ENCODE measurements at places on chromosomes 5 and 9. TPM values are rescaled to one million over a fixed set of nuclear protein-coding genes. Genes with fewer than 3 reads are reported as not detected.

SRP19 gene
- total RNA-seq = 32.3 TPM

- H3K36me3 ChIP-seq = no peaks in the 10 kb centered on the region
- H3K4me3 ChIP-seq = no peak overlapping the region
- H3K27me3 ChIP-seq = no peaks in the 10 kb centered on the region
- H3K4me1 ChIP-seq = no peaks in the 10 kb centered on the region
- DNase-seq = no peak
Observed at GRCh38 chr5:37737326-37738056, 102.3 kb downstream of the GDNF start.

ORM2 gene
- total RNA-seq = not detected

- peaks cover 5% of the 10 kb centered on the region for H3K27me3 ChIP-seq
- no peak overlapping the region for H3K4me3 ChIP-seq
- H3K27ac ChIP-seq = no peak overlapping the region
- H3K4me1 ChIP-seq = no peaks in the 10 kb centered on the region
- no peak for DNase-seq
Observed at GRCh38 chr5:38342261-38342660, 83.9 kb downstream of the EGFLAM start.

- no peak overlapping the region for H3K4me3 ChIP-seq
- no peaks in the 10 kb centered on the region for H3K27me3 ChIP-seq
- no peaks in the 10 kb centered on the region for H3K36me3 ChIP-seq
- no peak overlapping the region for H3K27ac ChIP-seq
- no peak for DNase-seq
Observed at GRCh38 chr5:5126444-5126843, 13.7 kb upstream of the ADAMTS16 start.

DNA sequence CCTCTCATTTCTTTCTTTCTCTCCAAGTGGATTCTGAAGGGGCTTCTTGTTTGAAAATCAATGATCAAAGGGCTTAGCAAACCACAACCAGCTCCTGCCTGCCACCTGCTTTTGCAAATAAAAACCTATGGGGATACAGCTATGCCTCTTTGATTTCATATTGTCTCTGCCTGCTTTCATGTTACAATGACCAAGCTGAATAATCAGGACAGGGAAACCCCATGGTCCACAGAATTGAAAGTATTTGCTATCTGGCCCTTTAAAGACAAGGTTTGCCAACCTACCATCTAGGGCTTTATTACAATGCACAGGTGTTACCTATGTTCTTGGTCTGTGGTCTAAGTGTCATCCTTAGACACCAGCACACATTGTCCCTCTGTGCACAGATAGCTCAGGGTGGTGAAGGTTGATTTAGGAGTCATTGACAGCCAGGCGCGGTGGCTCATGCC lies 28.8 kb upstream of the PLIN2 start:
- H3K4me1 ChIP-seq = peaks cover 8% of the 10 kb centered on the region
- H3K27me3 ChIP-seq = no peaks in the 10 kb centered on the region
- H3K27ac ChIP-seq = no peak overlapping the region
- H3K4me3 ChIP-seq = no peak overlapping the region
- no peaks in the 10 kb centered on the region for H3K36me3 ChIP-seq

NMUR2 gene
- total RNA-seq = not detected

DNA sequence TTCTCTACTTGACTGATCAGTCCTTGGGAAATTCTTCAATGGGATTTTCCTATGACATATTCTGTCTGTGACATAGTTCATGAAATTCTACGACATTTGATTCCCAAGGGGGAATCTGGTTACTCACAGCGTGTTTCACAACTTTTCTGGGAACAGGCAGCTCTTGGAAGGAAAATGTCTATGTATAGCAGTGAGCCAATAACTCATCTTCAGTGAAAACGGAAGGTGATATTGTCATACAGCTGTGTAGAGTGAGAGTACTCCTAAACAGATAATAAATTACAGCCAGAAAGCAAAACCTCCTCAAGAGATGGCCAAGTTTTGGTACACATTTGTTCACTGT lies 91.4 kb downstream of the C9orf152 start:
- peaks cover 39% of the 10 kb centered on the region for H3K4me1 ChIP-seq
- H3K36me3 ChIP-seq = no peaks in the 10 kb centered on the region
- DNase-seq = no peak
- no peaks in the 10 kb centered on the region for H3K27me3 ChIP-seq
- H3K27ac ChIP-seq = peak overlapping the region; percentile 14

IFNK gene
- not detected for total RNA-seq

SELENOP gene
- 256 TPM for total RNA-seq

DNA sequence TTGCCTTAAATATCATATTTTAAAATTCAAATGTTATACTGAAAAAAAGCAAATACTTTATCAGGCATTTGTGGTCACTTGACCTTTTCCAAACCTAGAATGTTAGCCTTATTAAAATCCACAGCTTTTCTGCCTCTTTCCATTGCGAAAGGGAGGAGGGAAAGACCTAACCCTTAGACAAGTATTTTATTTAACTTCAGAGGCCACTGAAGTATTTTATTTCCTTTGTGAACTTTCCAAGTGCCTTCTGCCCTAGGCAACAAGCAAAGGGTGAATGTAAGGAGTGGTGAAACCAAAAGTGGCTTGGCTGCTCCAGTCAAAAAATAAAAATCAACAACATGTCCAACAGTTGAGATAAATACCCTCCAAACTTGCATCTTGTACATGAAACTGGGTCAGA lies 376.1 kb downstream of the EFNA5 start:
- no peak for DNase-seq
- H3K4me1 ChIP-seq = peaks cover 3% of the 10 kb centered on the region
- no peaks in the 10 kb centered on the region for H3K36me3 ChIP-seq
- no peak overlapping the region for H3K4me3 ChIP-seq
- H3K27ac ChIP-seq = no peak overlapping the region

DNA sequence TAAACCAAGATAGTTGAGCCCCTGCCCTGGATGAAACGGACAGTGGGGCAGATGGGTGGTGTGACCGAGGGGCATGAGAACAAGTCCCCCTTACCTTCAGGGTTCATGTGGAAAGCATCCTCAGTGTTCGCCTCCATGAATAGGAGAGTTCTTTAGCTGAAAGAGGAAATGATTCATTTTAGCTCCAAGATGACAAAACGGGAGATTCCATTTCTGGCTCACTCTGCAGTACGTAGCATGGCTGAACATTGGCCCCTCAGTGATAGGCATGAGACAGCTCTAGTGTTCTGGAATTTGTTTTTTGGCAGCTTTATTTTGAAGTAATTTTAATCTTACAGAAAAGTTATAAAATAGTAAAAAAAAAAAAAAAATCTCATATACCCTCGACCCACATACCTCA lies 70.2 kb upstream of the AGXT2 start:
- H3K36me3 ChIP-seq = no peaks in the 10 kb centered on the region
- no peaks in the 10 kb centered on the region for H3K27me3 ChIP-seq
- H3K4me1 ChIP-seq = no peaks in the 10 kb centered on the region
- no peak overlapping the region for H3K27ac ChIP-seq

FGF18 gene
- 25.2 TPM for total RNA-seq

Data from heart left ventricle (tissue), 16 donors.